Esophagus muscularis mucosa (tissue), 4 donors: ENCODE measurements at places on chromosomes 12 and 14. TPM values are rescaled to one million over a fixed set of nuclear protein-coding genes. Genes with fewer than 3 reads are reported as not detected.

GRCh38 chr12:104003596-104003995 lies 37.9 kb downstream of the TDG start:
- DNase-seq = no peak

GRCh38 chr14:36955376-36955775 lies 217.0 kb downstream of the SLC25A21 start:
- no peak for DNase-seq

DNA sequence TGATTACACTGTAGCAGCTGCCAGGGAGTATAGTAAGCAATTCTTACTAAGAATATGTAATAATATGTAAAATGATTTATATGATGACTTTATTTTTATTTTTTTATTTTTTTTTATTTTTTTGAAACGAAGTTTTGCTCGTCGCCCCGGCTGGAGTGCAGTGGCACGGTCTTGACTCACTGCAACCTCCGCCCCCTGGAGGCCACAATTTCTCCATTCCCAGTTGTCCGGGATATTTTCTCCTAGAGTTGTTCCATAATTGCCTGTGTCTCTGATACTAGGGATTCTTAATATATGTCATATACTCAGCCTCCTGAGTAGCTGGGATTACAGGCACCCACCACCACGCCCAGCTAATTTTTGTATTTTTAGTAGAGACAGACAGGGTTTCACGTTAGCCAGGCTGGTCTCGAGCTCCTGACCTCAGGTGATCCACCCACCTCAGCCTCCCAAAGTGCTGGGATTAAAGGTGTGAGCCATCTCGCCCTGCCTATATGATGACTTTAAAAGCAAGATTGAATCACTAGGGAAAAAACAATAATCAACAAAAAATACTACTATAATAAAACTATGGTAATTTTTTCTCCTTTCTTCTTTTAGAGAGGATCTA lies 12.2 kb upstream of the ITPR2 start:
- no peak for DNase-seq

DNA sequence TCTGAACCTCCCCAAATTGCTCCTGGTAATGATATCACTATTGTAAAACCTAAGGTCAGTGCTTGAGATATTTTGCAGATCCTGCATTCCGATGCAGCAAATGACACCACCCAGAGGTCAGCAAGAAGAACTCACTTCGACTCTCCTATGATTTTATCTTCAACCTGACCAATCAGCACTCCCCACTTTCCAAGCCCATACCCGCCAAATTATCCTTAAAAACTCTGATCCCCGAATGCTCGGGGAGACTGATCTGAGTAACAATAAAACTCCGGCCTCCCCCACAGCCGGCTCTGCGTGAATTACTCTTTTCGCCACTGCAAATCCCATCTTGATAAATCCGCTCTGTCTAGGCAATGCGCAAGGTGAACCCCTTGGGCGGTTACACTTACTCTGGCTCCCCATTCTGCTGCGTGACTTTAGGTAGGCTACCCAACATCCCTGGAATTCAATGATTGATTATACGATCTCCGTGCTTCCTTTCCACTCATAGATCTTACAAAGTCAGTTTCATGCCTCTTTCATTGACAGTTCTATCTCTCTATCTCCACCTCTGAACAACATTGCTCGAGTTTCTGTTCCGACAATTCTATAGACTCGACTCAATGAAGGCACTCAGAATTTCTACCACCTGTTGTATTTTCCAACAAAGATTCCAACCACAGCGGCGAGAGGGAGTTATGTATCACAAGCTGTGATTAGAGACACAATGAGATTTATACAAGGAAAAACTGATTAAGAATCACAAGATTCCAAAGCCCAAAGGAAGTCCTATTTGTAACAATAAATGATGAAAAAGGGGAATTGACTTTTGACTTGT lies 939 bp downstream of the NPC2 start:
- DNase-seq = no peak

GRCh38 chr12:131128556-131128955 lies 174.8 kb downstream of the ADGRD1 start:
- no peak for DNase-seq

GRCh38 chr14:106209755-106210154 lies 683.4 kb downstream of the TMEM121 start:
- DNase-seq = peak; percentile 83

The ESPL1 gene
- total RNA-seq = 2.0 TPM

The CSRP2 gene
- 65.5 TPM for total RNA-seq

The SART3 gene
- total RNA-seq = 42.3 TPM

The SLC5A8 gene
- not detected for total RNA-seq

The ENO2 gene
- 39.7 TPM for total RNA-seq

The GDF3 gene
- 0.40 TPM for total RNA-seq

The TMEM233 gene
- 0.91 TPM for total RNA-seq

The TMEM229B gene
- 4.0 TPM for total RNA-seq

The HOMEZ gene
- 13.7 TPM for total RNA-seq

The KCNMB4 gene
- total RNA-seq = 6.6 TPM

The NOS1 gene
- total RNA-seq = 3.8 TPM
